ENCODE measurements at places on chromosomes 1 and 21.

DNA sequence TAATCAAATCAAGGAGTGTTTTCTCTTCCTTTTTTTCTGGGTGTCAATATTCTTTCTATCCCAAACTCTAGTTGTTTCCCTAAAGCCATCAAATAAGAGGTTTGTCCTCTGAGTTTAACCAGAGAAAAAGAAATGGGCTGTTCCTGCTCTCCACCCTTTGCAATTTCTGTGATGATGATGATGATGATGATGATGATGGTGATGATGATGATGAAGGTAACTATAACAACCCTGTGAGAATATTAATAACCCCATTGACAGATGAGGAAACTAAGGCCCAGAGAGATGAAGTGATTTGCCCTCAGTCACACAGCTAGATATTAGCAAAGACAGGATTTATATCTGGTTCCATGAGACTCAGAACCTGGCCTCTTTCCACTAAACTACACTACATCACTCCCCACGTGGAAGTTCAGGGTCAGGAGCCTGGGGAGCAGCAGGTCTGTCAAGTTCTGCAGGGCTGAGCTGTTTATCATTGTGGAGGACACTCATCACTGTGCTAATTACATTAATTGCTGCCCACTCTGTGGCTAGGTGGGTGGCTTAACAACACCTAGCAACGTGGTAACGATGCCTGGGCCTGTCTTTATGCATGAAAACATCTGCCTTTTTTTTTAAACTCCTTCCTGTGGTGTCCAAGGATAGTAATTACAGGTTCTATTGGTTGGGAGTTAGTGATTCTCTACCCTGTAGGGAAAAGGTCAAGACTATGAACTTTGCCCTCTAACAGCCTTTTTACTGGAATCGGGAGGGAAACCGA lies 19.0 kb upstream of the JUN start:
- no peak for DNase-seq

DNA sequence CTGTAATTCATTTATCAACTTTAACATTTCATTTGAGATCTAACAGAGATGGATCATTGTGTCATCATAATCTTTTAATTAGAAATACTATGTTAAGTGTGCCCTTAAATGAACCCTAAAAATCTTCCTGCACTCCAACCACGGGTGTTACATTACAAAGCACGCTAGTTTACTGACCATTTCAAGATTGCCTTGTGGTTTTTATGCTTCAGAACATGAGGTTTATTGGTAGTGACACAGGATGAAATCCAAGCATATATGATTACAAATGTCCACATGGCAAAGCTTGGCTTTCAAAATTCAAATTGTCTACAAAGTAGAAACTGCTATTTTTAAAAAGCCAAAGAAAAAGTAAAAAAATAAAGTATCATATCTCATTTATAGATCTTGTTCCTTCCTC lies 190.4 kb upstream of the USP25 start:
- DNase-seq, result no peak

- no peak for DNase-seq
Observed at GRCh38 chr1:17930635-17931034, 175.5 kb downstream of the ACTL8 start.

- no peak for DNase-seq
Observed at GRCh38 chr1:159839116-159839849, 12.6 kb downstream of the SLAMF8 start.

DNA sequence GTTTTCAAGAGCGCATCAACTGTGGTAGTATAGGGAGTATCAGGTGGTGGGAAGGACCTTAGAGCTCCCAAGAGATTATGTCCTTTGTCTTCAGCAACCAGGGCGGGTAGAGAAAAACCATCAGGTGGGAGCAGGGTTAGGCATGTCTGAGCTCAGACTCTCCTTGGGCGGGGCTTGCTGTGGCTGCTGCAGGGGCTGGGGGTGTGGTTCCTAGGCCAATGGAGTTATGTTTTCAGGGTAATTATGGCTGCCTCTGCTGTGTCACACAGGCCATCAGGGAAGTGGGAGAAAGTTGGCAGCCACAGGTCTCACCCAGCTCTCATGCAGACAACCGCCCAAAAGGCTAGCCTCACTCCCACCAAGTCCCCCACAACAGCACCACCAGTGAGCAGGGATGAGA lies 74.9 kb downstream of the FCRL5 start:
- DNase-seq, result no peak

DNA sequence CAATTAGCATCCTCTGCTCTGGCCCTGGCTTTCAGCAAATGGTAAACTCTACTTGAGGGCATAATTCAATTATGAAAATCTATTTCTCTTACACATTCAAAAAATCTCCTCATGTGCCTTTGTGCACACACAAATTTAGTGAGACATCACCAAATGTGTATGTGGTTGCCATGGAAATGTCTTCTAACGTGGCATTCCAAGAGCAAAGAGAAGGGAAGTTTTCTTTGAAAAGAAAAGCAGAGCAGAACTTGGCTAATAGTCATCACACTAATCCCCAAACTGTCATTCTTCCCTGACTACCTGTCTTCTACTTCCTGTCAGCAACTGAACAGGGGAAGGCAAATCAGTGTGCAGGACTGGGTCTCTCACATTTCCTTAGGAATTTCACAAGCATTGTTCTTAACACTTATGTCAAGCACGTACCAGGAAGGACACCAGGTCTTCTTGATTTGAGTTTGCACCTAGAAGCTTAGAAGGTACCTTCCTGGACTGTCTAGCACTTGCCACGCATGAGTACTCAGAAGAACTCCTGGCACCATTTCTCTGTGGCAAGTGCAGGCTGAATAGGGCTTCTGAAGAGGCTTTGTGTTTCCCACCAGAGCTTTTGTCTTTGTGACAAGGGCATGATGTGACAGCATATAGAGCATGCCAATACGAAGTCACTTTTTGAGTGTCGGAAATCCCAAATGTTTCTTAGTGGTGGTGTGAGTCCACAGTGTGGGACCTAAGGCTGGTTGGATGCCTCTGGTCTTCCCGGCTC lies 32.3 kb downstream of the MAN1C1 start:
- DNase-seq, result peak; percentile 17
